ENCODE measurements at places on chromosomes 13 and 19.

DNA sequence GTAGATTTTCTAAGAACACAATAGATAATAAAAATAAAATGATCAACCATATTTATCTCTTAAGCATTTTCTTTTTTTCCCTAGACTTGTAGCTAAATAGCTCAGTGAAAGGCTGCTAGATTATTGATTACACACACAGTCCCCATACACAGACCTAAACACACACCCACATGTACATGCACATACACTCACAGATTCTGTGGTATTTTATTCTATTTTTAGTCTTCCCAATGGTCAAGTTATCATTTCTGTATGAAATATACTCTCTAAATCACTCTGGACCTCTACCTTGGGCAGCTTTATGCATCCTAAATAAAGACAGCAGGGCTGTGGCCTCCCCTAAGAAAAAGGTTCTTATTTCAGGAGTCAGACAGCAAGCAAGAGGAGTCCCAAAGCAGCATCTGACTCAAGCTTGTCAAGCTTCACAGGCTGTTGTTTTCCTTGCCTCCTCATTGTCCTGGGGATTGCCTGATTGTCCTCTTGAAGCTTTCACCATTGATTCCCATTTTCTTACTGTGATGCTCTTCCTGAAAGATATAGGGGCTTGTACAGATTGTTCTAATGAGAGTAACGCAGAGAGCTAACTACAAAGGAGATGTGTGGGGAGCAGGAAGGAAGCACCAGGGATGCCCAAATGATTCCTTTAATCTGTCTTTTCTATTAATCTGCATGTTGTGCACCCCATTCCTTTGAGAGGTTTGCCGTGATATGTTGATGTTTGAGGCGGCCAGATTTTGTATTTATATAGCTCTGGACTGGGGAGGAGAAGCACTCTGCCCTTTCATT, 986.5 kb downstream of the PCDH17 start:
- DNase-seq = no peak

DNA sequence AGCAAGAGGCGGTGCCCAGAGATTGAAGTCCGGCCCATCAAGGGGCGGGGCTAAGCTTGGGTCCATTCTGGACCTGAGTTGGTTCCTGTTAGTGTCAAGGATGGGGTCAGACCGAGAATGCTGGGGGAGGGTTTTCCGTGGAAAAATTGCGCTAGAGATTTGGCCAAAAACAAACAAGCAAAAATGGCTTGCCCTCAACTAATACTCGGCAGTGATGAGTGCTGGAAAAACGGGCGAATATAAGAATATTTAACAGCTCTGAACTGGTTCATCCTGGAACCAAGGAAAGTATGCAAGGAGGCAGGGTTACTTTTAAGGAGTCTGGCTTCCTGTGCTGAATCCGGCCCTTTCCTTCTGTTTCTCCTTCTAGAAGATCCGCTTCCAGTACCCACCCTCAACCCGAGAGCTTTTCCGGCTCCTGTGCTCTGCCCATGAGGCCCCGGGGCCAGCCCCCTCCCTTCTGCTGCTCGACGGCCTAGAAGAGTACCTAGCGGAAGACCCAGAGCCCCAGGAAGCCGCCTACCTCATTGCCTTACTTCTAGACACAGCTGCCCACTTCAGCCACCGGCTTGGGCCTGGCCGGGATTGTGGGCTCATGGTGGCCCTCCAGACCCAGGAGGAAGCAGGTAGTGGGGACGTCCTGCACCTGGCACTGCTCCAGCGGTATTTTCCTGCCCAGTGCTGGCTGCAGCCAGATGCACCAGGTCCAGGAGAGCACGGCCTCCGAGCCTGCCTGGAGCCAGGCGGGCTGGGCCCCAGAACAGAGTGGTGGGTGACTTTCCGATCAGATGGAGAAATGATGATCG, 880 bp downstream of the SWSAP1 start:
- DNase-seq = peak; percentile 62

- no peak for DNase-seq
Observed at GRCh38 chr19:1941146-1942077, at the start of gene CSNK1G2. Gene CSNK1G2 (plus strand): TSS chr19:1941172. CDS start chr19:1969773, 28,601 bp downstream.

DNA sequence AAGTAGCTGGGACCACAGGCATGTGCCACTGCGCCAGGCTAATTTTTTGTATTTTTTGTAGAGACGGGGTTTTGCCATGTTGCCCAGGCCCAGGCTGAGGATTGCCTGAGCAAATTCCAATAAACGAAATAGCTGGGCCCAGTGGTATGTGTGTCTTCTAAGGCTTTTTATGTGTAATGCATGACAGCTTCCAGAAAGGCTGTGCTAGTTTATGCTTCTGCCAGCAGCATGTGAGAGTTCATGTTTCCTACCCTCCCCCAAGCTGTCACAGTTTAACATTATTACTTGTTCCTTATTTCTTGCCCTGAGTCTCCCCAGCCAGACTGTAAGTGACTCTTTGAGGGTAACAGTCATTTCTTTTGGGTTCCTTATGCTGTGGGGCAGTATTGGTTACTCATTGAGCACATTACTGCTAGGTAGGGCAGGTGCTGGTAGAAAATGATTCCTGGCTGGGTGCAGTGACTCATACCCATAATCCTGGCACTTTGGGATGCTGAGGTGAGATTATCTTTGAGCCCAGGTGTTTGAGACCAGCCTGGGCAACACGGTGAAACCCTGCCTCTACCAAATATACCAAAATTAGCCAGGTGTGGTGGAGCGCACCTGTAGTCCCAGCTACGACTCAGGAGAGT, 13.6 kb downstream of the GPATCH1 start:
- no peak for DNase-seq

DNA sequence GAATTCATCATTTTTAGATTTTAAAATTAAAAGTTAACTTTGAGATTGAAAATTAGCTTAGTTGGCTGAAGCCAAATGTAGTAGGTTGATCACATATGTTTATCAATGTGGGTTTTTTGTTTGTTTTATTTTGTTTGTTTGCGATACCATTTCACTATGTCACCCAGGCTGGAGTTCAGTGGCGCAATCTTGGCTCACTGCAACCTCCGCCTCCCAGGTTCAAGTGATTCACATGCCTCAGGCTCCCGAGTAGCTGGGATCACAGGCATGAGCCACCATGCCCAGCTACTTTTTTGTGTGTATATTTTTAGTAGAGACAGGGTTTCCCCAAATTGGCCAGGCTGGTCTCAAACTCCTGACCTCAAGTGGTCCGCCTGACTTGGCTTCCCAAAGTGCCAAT, 665.7 kb upstream of the SLC10A2 start:
- no peak for DNase-seq

GRCh38 chr13:31011901-31012654, 79.6 kb downstream of the TEX26 start:
- no peak for DNase-seq

DNA sequence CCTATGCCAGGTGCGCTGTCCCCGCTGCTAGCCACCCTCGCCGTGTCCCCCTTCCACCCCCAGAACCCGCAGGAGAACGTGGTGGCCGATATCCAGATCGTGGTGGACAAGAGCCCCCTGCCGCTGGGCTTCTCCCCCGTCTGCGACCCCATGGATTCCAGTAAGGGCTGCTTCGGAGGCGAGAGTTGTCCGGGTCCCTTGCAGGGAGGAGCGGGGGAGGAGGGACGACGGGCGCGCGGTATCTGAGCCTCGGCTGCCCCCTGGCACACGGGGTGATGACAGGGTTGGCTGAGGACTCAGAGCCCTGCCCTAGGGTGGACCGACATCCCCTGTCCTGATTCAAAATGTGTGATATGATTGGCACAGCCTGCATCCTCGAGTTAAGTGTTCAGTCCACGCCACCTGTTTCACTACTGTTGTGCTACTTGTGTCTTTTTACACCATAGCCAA, 653 bp downstream of the MVB12A start:
- peak; percentile 60 for DNase-seq

DNA sequence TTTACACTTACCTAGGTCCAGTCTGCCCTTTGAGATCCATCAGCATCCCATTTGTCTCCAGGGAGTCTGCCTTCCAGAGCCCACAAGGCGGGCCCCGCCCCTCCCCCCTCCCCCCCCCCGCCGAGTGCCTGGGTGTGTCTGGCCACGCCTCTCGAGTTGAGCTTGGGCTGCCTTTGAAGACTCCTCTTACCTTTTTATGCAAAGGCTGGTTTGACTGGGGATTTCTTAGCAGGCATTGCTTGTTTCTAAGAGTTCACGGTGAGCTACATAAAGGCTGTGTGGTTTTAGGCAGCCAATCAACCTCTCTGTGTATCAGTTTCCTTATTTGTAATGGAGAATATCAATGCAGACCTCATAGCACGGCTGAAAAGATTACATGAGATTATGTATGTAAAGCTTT, 11.3 kb downstream of the GPR12 start:
- no peak for DNase-seq

GRCh38 chr19:41753159-41753558, 2.2 kb upstream of the CEACAM6 start:
- DNase-seq = peak; percentile 58

DNA sequence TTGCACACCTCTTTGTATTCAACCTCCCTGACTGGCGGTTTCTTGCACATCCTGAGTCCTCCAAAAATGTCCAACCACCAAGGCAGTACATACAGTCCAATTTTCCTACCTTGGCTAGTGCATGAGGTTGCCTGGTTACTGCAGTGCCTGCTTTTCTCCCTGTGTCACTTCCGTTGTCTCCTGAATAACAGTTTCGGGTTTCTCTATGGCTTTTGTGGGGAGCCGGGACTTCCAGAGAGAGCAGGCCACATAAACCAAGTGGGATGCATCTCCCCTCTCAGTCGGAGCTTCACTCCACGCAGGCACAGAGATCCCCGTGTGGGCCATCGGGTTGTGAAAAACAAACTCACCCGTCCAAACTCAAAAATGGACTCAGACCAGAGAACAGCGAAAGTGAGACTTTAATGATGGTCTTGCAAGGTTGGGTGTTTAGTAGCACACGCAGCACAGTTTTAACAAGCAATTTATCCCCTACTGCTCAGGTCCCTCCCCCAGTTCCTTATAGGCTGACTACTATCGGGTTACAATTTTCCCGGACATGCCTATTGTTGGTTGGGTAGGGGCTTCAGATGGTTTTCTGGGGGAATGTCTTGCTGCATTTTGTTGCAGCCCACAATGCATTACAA, 173.1 kb downstream of the POU4F1 start:
- no peak for DNase-seq

- no peak for DNase-seq
Observed at GRCh38 chr19:15323496-15324235, 8.7 kb downstream of the BRD4 start.

GRCh38 chr13:112133499-112134390, 66.8 kb downstream of the SOX1 start:
- no peak for DNase-seq

GRCh38 chr19:39805104-39805503, 26.4 kb downstream of the LEUTX start:
- DNase-seq = no peak
